ENCODE measurements at places on chromosomes 5 and 9.
A peak's percentile ranks its signal among the peaks of the same experiment; 100 is the strongest.

DNA sequence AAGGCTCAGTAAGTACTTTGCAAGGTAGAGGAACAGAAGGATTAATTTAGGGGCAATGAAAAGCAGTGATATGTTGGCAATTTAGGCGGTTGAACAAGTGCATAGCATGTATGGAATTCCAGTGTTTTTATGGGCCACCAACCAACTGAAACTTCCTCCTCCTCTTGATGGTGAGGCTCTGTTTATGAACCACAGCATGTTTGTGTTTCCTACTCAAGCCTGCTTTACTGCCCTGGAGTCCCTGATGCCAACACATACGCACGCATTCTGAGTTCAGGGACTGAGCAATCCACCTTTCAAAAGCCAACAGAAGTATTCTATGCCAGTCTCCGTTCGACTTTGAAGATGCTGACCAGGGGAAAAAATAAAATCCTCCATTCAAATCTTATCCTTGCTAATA lies 417.5 kb downstream of the EFNA5 start:
- DNase-seq, result no peak

GRCh38 chr9:131296906-131297500 lies 7.5 kb downstream of the PLPP7 start:
- DNase-seq, result no peak

DNA sequence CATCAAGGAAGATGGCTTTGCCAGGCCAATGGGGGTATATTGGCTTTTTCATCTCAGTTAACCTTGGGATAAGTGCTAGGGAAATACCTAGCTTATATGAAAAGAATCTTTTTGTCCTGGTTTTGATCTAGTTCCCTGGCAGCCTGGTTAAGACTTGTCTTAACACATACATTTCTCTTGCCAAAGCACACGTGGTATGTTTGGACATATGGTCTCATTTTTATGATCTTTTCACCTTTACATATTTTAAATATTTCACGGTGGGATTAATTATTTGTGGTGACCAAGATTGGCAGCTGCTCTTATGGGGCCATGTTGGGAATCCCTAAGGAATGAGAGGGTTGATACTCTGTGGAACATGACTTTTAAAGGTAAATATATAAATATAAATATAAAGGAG lies 312.5 kb downstream of the NPR3 start:
- no peak for DNase-seq

DNA sequence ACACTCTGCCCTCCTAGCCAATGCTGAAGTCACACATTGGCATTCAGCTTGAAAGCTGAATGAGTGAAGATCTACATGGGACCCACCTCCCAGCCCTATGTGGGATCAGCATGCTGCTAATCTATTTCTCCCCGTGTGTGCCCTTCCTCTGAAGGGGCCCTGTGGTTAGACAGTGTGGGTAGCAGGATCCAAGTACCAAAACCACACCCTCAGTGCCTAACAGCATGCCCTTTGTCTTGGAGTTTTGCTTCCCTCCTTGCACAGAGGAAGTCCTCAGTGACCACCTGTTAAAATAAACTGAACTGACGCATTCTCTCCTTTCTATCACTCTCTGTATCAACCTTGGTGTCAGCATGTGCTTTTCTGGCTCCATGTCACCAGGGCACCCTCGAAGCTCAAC lies 25.0 kb downstream of the SH3TC2 start:
- no peak for DNase-seq

DNA sequence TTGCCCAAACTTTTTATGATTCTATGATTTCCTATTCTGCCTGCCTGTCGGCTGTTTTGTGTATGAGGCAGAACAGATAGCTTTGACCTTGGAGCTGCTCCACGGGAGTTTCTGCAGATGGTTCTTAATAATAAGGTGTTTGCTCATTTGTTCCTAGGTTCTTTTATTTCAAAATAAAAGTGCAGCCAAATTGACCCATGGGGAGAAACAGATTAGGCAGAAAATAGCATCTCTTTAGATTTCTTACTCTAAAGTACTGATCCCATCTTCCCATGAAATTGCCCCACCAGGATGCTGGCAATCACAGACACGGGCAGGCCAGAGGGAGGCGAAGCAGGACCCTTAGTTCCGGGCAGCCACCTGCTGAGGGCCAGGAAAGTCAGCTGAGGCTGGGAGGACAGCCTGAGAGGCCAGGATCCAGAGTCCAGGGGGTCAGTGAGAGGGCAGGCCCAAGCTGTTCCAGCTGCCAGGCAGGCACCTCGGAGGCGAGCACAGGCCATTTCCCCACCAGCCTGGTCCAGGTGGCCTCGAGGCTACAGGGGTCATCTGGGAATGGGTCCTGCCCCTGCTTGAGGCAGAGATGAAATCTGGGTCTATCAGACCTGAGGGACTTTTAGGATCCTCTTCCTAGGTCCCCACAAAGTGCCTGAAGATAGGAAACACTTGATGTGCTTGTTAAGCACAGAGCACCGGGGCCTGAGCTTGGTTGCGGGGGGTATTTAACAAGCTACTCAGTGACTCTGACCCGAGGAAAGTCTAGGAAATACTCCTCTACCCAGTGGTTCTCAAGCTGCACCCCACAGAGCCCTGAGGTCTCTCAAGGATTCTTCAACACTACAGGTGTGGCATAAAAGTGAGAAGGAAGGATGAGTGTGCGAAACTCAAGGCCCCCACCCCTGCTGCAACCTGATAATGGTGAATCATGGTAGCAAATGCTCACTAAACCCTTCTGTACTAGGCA lies 145.4 kb downstream of the CMYA5 start:
- no peak for DNase-seq

DNA sequence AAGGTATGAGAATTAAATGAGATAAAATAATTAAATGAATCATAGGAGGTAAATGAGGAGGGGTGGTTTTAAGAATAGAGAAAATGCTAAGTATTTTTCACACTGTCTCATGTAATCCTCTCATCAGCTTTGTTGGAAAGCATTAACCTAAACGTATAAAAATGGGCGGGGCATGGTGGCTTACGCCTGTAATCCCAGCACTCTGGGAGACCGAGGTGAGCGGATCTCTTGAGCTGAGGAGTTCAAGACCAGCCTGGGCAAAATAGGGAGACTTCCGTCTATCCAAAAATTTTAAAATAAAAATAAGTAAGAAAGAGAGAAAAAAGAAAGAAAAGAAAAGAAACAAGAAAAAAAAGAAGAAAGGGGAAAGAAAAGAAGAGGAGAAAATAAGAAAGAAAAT lies 1.9 kb upstream of the RFK start:
- no peak for DNase-seq

- DNase-seq, result no peak
Measured at GRCh38 chr9:14031060-14031414, 282.9 kb downstream of the NFIB start.

GRCh38 chr9:21060919-21061561 lies 16.7 kb downstream of the IFNB1 start:
- no peak for DNase-seq

DNA sequence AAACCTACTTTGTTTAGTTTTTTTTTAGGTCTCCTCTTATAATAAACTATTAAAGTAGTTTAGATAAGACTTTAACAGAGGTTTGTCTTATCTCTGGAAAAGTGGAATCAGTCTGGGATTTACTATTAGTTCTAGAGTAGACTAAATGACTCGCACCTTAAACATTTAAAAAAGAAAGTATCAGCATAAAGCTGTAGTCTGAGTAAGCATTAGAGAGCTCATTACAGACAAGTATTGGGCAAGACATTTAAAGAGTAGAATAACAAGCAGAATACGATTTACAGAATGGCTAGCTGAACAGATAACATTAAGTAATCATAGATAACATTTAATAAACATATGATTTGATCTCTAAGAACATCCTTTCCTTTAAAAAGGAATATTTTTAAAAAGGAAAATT lies 226.0 kb upstream of the DMAC1 start:
- DNase-seq, result no peak

GRCh38 chr9:116236979-116237378 lies 83.4 kb downstream of the PAPPA start:
- no peak for DNase-seq

DNA sequence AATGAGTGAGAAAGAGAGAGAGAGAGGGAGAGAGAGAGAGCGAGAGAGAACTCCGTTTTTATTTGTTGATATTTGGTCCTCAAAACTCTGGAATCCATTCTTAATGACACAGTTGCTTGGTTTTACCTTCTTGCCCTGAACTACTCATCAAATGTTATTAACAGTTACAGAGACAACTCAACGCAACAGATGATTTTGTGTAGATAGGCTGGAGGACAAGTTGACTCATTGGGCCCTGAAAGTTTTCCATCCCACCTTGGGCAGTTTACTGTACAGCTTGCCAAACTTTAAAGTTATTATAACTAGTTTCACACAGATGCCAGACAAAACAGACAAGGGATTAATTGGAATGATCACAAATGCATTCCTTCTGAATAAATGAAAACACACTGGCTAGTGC lies 339.9 kb downstream of the ARL15 start:
- DNase-seq, result no peak

GRCh38 chr5:61332851-61333320 lies 828 bp downstream of the ZSWIM6 start:
- DNase-seq, result peak; percentile 24

- no peak for DNase-seq
Measured at GRCh38 chr5:96338091-96338490, 95.0 kb downstream of the PCSK1 start.

GRCh38 chr5:143244990-143245389 lies 158.5 kb downstream of the NR3C1 start:
- no peak for DNase-seq

GRCh38 chr5:134458234-134459009 lies 46.7 kb upstream of the CDKN2AIPNL start:
- DNase-seq, result no peak

DNA sequence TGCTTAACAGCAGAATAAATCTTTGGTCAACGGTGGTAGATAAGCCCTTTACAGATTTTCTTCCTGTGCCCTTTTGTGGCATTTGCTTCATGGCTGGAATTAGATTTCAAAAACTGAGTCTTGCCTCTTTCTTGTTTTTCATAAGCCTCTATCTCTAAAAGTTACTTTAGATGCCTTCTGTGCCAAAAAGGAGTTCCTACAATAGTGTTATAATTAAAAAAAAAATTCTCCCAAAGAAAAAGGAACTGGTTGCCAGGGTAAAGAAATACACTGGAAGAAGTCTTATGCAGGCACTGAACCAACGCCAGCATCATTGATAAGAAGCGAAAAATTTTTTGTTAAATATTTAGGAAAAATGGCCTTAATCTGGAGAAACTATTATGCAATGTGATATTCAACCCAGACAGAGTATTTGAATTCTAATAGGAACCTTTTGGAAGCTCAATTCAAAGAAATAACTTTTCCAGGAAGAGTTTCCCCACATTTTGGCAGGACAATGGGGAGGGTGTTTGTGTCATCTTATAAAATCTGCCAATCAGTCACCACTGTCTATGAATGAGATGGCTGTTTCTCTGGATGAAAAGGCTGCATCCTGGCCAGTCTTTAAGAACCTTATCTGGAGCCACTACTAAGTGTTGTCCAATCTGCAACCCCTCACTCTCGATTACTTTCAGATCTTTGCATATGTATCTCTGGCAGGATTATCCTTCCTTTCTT lies 608.1 kb downstream of the PDE4D start:
- no peak for DNase-seq
